ENCODE measurements at places on chromosomes 5 and 9.

GRCh38 chr9:135670721-135671590 is 7.8 kb downstream of the LCN9 start:
- DNase-seq, result no peak

DNA sequence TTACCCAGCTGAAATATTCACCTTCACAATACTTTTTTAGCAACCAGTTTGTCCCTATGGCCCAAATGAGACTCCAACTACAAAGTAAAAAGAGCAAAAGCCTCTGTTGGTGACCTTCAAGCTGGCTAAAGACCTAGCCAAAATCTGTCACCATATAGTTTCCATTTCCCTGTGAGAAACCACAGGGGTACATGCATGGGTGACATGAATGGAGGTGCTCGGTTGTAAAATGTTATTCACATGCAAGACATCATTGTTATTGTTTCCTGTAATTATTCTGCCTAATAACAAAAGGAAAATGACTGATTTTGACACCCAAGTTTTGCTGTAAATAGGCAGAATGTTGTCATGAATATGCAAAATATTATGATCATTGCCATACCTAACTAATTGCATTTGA is 285.3 kb downstream of the ZNF608 start:
- DNase-seq, result no peak

DNA sequence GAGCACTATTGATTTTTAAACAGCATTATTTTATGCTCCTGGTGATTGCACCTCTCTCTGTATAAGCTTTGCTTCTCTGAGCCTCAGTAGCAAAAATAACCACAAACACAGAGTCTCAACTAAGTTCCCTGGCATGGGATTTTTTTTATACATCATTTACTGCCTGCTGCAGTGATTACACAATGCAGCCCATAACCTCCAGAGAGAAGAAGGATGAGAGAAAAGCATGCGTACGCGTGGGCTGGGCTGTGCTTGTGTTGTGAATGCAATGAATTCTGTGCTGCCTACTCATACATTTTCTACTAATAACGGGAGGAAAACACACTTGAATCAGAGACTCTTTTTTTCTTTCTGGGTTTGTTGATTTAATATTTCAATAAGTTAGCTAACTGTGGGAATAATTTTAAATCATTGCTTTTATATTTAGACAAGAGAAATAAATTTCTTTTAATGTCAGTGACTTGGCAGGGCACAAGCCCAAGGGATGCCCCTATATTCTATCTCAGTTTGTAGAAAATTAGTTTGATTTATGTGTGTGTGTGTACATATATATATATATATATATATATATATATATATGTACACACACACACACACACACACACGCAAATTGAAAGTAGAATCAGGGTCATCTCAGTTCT is 351.5 kb downstream of the MED10 start:
- DNase-seq, result no peak

- DNase-seq, result no peak
Measured at GRCh38 chr5:109468288-109468676, 58.5 kb upstream of the PJA2 start.

DNA sequence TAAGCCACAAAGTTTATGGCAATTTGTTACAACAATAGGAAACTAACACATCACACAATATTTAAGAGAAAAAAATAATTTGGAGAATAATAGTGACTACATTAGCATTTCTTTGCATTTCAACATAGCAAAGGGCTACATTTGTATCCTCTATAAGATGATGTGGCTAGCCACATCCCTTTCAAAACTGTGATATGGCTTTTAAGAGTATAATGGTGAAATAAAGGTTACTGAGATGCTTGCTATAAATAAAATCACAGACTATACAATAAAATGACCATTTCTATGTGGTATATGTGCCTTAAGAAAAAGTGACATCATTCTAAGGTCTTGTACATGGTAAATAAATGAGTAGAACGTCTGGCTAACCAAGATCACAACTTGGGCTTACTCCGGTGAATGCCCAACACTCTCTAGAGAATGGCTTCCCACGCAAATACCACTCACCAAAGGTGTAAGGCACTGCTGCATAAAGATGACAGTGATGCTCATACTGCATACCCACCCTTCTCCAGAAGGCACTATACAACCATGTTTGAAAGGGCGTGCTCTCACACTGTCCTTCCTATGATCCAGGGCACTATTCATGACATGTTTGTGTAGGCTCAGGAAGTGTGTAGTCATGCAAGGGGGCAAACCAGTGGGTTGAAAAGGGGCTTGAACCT is 286.5 kb downstream of the MLLT3 start:
- no peak for DNase-seq
